ENCODE measurements at places on chromosomes 2 and 18. TPM values are rescaled to one million over a fixed set of nuclear protein-coding genes. Genes with fewer than 3 reads are reported as not detected.

MOCOS gene
- total RNA-seq = 0.38 TPM

ASB18 gene
- 44.4 TPM for total RNA-seq

SNTG2 gene
- 1.0 TPM for total RNA-seq

DNA sequence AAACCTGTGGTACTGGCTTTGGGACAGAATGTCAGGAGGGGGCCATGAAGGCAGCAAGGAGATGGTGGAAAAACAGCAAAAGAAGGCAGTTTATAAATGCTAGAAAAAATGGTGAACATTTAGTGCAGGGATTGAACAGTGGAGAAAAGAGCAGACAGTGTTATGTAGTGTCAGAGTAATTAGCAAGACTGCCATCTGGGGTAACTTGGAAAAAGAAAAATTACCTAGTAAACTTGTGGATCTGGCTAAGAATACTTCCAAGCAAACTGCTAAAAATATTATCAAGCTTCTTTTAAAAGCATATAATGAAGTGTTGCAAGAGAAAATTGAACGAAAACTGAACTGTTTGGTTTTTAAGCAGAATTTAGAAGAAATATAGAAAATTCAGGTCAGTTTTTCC is 267.8 kb downstream of the INSIG2 start:
- DNase-seq = no peak

DNA sequence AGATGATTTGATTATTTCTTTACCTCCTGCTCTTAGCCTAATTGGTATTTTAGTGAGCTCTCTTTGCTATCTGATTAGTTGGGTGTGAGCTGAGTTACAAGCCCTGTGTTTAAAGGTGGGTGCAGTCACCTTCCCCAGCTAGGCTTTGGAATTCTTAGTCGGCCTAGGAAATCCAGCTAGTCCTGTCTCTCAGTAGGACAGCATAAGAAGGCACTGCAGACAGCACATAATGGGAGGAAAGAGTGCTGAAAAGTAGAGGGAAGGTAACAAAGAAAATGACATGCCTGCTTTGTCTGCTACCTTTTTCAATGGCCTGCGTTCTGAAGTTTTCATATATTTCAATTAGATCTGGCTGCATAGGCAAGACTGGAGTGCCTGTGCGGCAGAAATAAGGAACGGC is 1794.0 kb upstream of the CELF4 start:
- DNase-seq = no peak

- DNase-seq = no peak
These were observed 980.8 kb downstream of the TSN start for GRCh38 chr2:122736279-122736678.

DNA sequence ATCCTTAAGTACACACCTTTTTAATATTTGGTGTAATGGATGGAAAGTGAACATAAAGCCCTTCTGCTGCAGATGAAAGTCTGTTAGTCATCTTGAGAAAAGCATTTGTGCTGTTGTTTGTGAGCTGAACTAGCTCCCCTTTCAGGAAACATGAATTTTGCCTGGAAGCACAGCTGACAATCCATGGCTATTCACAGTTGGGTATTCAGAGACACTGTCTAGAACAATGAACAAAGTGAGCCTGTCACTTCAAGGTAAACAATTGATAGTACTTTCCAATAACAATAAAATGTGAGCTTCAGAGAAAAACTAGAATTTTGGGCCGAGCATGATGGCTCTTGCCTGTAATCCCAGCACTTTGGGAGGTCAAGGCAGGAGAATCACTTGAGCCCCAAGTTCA is 6.8 kb upstream of the EFHD1 start:
- no peak for DNase-seq
